Right hindlimb (tissue), 1 donor: ENCODE measurements at places on chromosomes 7 and 10.

- no peak for DNase-seq
Observed at GRCh38 chr7:87058744-87059524, 520 bp downstream of the ELAPOR2 start.

GRCh38 chr10:97013983-97014382, 171.8 kb downstream of the SLIT1 start:
- DNase-seq: no peak

- DNase-seq: no peak
Observed at GRCh38 chr10:124072106-124072505, 21.3 kb downstream of the CHST15 start.

DNA sequence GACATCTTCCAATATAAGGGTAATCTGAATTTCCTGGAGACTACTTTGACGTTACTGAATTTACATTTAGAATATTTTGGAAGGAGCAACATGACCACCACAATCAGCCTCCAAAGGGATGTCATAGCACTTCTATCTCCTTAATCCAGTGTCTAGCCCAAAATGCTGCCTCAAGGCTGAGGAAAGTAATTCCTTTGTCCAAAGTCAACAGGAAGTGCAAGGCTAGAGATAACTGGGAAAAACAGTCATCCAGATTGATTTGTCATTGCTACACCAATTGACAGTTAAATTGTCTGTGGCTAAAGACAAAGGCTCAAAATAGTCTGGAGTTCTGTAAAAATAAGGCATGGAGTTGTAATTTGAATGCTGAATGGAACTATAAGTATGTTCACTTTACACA, 3.9 kb upstream of the TFPI2 start:
- no peak for DNase-seq

DNA sequence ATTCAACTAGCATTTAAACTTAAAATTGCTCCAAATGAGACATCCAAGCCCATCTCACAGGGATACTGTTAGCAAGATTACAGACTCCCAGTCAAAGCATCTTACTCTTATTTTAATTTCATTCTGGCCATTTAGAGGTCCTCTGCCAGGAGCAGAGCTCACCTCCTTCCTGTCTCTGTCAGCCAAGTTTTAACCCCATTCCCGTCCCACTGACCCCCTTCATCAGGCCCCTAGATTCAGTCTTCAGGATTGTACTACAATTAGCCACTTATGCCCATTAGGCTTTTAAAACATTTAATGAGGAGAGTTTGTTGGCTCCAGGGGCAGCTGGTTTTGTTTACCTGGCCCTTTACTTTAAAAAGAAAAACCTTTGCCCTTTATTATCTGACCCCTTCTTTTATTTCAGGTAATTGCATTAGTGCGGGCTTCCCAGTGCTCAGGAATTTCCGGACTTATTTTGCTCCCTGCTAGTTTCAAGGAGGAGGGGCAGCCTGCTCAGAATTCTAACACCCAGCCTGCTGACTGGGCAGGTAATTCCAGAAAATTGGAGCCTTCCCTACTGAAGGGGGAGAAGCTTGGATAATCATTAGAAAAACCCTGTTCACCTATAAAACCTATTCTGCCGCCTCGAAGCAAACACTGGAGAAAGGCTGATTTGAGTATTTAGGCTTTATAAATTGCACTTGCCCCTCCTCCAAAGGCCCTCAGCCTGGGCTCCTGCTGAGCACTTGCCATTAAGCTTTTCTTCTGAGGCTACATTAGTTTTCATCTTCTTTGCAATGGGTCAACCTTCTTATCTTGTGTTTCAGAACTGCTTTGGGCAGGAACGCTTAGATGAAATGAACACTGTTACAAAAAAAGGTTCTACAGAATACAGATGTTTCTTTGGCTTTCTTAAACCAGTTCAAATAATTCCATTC, 200.5 kb upstream of the HPS1 start:
- no peak for DNase-seq

GRCh38 chr10:131531265-131532190, 220.0 kb upstream of the TCERG1L start:
- DNase-seq: no peak

DNA sequence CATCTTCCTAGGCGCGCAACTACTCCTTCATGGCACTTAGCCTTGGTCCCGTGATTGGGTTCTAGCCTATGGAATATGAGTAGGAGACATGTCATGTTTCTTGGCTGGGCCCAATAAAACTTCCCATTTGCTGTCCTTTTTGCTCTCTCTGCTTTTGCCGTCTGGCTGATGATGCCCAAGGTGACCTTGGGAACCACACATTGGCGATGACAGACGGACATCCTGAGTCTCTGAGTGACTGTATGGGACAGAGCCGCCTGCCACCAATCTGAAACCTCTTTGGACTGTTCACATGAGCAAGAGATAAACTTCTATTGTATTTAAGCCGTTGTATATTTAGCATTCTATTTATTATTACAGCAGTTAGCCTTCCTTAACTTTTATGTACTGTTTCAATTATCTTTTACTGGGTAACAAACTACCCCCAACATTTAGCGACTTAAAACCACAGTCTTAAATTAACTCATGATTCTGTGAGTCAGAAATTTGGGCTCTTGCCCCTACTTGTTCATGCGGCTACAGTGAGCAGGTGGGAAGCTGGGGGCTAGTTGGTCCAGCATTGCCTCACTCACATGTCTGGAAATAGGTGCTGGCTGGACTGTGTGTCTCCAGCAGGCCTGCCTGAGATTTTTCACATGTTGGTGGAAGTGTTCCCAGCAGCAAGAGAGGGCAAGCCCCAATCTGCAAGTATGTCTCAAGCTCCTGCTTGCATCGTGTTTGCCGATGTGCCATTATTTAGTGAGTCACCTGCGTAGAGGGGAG, 71.7 kb downstream of the NOD1 start:
- DNase-seq: no peak

GRCh38 chr10:29761916-29762315, 127.1 kb upstream of the SVIL start:
- no peak for DNase-seq

- no peak for DNase-seq
Observed at GRCh38 chr10:112913661-112914287, 36.3 kb upstream of the TCF7L2 start.

DNA sequence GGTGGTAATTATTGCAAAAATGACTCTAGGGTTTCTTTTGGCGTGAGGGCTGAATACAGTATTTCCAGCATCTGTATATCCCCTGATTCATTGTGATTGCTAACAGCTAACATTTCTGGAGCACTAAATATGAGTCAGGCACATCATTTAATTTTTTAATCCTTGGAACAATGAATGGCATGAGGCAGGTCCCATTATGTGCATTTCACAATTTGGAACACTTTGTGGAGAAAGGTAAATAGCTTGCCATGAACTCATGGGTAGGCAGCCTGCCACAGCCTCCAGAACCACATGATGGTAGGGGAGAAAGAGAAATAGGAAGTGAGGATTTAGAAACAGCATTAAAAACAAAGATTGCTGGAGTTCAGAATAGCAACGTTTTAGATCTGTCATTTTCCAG, 1.7 kb downstream of the NPTX2 start:
- DNase-seq: no peak

GRCh38 chr10:25639646-25640045, 294.4 kb upstream of the MYO3A start:
- DNase-seq: no peak

DNA sequence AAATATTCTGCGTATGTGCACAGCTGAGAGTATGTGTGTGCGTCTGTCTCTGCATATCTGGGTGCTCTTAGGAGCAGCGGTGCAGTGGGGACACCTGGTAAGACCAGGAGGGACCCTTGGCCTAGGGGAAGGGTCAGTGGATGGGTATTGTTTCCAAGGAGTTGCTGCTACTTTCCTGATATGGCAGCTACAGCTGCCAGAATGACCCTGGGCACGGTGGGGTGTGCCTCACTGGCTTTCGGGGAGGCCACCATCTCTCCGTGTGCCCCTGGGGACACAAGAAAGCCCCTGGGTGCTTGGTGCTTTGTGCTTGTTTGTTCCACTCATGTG, 8.6 kb downstream of the PFKFB3 start:
- no peak for DNase-seq

DNA sequence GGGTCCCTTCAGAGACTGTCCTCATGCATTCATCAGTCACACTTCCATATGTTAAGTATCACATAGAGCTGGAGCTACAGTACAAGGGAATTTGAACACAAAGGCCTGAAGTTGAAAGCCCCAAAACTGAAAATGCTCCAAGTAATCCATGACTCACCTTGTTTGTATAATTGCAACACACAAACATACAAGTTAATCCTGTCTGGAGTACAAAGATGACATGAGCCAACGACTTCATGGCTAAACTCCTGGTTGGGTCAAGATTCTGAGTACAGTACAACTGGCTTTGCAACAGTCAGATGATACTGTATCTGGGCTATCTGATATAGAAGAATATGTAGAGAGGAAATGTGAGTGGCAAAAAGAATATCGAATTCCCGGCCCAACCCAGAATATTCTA, 73.1 kb upstream of the AASS start:
- no peak for DNase-seq

DNA sequence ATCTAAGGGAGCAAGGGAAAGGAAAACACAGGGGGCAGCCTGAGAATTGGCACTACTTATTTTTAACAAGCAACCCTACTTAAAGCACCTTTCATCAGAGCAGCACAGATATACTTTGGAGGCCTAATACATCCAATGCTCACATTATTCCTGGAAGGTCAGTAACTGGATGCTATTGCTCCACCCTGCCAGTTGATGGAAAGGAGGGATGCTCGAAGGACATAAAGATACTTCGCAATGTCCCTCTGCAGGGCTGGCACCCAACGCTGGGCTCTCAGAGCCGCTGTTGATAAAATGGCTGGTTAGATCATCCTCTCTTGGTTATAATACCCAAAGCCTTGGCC, 307.9 kb upstream of the AOAH start:
- DNase-seq: no peak

GRCh38 chr10:9898633-9899395, 1118.9 kb upstream of the CELF2 start:
- DNase-seq: no peak

GRCh38 chr10:57983281-57983791, 284.4 kb downstream of the IPMK start:
- DNase-seq: no peak

DNA sequence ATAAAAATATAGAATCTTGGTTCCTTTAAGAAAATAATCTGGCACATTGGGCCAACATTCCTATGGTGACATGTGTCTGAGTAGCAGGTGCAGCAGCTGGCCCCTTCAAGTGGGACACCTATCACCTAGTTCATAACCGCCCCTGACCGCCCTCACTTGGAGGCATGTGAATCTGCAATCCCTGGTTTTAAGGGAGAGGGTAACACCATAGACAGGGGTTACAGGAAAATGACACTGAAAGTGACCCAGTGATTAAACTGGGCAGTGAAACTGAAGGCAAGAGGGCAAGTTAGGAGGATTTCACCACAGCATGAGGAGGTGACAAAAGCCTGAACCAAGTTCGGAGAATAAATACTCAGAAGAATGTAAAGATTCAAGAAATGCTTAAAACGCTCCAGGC, 1.1 kb downstream of the RSU1 start:
- DNase-seq: no peak

- no peak for DNase-seq
Observed at GRCh38 chr7:154736389-154736788, 266.5 kb downstream of the PAXIP1 start.

DNA sequence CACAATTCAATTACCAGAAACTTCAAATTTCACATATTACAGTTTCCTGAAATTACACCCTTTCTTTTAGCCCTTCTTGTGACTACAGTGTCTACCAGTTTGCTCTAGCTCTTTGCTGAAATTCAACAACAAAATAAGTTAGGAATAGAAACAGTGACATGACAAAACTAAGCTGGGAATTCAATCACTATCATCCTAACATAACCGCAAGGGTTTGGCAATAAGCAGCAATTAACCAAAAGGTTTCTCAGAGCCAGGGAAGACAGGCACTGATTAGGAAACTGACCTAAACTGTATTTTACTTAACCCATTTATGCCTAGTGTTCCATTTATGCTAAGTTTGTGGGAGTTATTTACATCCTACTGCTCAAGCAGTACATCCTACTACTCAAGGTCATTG, 31.3 kb downstream of the HIBADH start:
- no peak for DNase-seq

GRCh38 chr10:43234471-43235041, 32.3 kb downstream of the RASGEF1A start:
- DNase-seq: peak; percentile 9

- DNase-seq: no peak
Observed at GRCh38 chr10:27655296-27655695, 90.3 kb downstream of the MKX start.

DNA sequence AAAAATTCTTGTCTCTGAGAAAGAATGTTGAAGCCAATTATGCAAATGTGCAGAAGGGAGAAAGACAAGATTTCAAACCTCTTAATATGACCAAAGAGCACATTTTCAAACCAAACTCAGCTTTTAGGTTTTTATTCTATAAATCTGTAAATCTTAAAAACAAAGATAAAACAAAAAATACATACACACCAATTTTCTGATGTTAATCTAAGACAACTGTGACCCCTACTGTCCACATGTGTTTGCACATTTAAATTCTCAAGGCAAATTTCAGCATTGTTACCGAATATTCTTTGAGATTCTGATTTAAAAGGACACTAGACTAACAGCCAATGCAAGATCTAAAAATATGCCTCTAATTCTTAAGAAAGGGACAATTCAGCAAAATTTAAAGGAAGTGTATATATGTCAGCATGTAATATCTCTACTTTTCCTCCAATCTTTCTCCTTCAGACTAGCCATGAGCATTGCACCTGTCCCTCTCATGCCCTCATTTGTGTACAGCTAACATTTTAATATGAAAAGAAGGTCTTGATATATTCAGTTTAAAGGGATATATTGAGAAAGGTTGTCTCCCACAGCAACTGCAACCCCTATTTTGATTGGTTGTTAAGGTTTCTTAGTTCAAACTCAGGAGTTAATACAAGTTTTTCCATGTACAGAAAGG, 417.9 kb downstream of the IPMK start:
- DNase-seq: no peak

DNA sequence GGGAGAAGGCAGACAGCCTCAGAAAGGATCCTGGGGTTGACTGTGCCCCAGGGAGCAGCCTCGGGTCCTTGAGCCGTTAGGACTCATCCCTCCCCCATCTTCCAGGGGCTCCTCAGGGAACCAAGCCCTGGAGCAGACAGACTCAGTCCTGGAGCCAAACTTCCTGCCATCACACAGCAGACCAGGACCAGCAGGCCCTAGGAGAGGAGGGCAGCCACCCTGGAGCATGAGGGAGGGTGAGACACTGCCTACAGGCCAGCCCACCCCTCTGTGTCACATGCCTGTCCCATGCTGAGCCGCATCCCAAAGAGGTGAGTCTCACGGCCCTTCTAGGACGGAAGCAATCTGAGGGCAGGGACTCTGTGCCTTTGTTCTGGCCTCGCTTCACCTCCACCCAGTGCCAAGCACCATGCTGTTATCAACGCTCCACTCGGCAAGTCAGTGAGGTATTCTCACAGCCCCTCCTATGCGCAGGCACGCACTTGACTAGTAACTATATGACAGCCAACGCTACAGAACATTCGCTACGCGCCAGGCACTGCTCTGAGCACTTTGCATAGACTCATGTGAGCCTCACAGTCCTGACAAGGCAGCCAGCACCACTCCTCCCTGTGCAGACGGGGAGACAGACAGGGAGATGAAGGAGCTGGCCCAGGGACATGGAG, 19.1 kb downstream of the MAD1L1 start:
- no peak for DNase-seq

GRCh38 chr10:27844223-27844622, 98.6 kb upstream of the MKX start:
- no peak for DNase-seq
